Heart left ventricle (tissue), 16 donors: ENCODE measurements at places on chromosomes 13 and 19.

GRCh38 chr13:73061473-73061872, 2.7 kb downstream of the KLF5 start:
- no peak for DNase-seq

- DNase-seq = no peak
Measured at GRCh38 chr19:38653028-38653571, 5.7 kb downstream of the ACTN4 start.

DNA sequence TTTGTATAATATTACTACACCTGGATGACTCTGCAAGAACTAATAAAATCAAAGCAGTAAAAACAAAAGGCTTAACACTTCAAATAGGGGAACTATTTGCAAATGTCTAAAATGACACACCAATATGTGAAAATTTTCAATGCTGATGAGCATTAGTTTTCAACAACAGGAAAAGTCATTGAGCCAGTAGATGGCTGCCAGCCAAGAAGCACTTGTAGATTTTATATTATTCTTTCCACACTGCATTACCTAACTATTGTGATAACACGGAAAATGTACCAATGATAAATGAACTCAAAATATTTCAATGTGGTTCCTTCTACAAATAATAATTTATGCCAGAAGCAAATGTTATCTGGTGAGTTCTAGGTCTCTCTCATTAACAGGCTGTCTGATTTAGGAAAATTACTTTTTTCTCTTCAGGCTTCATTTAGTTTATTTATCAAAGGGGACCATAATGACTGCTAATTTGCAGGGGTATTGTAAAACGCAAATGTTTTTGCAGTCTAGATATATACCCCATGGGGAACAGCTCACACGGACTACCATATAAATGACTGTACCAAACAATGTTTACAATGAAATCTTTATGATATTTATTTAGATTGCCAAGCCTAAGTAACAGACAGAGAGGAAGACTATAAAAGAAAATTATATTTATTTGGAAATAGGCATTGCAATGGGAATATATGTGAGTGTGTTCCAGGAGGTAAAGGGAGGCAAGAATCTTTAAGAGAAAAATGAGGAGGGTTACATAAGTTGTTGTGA, 407.8 kb downstream of the LIG4 start:
- DNase-seq = no peak

DNA sequence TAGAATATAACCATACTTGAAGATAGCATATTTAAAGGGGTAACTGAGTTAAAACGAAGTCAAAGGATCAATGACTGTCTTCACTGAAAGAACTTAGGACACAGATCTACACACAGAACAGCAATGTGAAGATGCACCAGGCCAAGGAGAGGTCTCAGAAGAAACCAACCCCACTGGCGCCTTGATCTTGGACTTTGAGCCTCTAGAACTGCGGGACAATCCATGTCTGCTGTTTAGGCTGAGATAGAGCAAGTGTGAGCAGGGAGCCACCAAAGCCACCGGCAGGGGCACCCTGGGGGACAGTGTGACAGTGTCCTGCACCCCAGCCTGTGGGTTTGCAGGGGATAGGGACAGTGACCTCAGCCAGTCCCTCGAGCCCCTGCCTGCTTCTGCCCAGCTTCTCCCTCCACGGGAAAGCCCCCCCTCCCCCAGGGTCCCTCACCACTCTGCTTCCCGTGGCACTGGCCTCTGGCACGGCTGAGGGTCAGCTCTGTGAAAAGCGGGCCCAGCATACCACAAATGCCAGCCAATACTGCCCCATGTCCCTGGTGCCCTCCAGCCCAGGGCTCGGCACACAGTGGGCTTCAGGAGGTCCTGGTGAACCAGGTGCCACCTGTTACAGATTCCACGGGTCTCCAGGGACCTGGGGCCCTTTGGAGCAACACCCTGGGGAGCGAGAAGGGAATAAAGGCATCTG, 40.8 kb downstream of the KLF2 start:
- no peak for DNase-seq

- DNase-seq = no peak
Measured at GRCh38 chr19:14315433-14315832, 65.8 kb upstream of the ADGRE5 start.

GRCh38 chr19:40190891-40191835, at the start of gene MAP3K10:
Gene MAP3K10, plus strand, starts transcription at chr19:40191426. Its CDS starts 606 bp downstream, at chr19:40192032.
- DNase-seq = peak; percentile 90

GRCh38 chr13:39876258-39876657, 220.8 kb downstream of the COG6 start:
- no peak for DNase-seq

- DNase-seq = no peak
Measured at GRCh38 chr19:8494158-8494557, 8.3 kb downstream of the PRAM1 start.

- no peak for DNase-seq
Measured at GRCh38 chr19:2309734-2310362, 1.9 kb upstream of the LINGO3 start.

DNA sequence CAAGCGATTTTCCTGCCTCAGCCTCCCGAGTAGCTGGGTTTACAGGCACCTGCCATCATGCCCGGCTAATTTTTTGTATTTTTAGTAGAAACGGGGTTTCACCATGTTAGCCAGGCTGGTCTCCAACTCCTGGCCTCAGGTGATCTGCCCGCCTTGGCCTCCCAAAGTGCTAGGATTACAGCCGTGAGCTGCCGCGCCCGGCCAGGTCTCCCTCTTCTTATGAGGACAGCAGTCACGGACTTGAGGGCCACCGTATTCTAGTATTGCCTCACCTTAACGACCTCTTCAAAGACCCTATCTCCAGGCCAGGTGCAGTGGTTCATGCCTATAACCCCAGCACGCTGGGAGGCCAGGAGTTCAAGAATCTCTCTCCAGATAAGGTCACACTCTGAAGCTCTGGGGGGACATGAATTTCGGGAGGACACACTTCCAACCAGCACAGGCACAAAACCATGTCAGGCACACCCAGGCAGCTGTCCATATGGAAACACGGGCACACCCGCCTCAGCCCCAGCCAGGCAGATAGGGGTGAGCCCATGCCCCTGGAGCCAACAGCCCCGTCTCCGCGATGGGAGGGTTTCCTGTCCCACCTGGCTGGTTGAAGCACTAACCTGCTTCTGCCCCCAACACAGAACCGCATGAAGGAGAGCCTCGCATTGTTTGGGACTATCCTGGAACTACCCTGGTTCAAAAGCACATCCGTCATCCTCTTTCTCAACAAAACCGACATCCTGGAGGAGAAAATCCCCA, 21.3 kb upstream of the S1PR4 start:
- no peak for DNase-seq

GRCh38 chr19:15432629-15433518, 14.1 kb upstream of the AKAP8L start:
- DNase-seq = peak; percentile 93

DNA sequence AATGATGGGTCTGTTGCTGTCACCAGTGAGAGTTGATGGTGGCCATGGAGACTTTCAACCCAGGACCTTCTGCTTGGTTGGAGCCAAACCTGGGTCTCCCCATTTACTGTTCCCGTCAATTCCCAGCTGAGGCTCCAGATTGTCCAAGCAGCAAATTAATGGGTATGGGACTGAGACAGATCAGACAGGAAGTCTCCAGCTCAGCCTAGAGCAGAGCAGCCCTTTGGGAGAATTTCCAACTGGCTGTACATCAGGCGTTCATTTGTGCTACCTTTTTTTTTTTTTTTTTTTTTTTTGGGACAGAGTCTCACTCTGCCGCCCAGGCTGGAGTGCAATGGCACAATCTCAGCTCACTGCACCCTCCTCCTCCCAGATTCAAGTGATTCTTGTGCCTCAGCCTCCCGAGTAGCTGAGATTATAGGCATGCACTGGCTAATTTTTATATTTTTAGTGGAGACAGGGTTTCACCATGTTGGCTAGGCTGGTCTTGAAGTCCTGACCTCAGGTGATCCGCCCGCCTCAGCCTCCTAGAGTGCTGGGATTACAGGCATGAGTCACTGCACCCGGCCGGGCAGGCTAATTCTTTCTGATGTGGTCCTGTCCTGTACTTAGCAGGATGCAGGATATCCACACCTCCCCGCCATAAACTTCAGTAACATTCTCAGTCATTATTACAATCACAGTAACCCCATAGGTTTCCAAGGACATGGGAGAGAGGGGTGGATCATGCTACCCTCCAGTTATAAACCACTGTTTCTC, 9.3 kb downstream of the MAP3K10 start:
- no peak for DNase-seq

GRCh38 chr19:30225676-30226463, 146.3 kb upstream of the ZNF536 start:
- DNase-seq = no peak

DNA sequence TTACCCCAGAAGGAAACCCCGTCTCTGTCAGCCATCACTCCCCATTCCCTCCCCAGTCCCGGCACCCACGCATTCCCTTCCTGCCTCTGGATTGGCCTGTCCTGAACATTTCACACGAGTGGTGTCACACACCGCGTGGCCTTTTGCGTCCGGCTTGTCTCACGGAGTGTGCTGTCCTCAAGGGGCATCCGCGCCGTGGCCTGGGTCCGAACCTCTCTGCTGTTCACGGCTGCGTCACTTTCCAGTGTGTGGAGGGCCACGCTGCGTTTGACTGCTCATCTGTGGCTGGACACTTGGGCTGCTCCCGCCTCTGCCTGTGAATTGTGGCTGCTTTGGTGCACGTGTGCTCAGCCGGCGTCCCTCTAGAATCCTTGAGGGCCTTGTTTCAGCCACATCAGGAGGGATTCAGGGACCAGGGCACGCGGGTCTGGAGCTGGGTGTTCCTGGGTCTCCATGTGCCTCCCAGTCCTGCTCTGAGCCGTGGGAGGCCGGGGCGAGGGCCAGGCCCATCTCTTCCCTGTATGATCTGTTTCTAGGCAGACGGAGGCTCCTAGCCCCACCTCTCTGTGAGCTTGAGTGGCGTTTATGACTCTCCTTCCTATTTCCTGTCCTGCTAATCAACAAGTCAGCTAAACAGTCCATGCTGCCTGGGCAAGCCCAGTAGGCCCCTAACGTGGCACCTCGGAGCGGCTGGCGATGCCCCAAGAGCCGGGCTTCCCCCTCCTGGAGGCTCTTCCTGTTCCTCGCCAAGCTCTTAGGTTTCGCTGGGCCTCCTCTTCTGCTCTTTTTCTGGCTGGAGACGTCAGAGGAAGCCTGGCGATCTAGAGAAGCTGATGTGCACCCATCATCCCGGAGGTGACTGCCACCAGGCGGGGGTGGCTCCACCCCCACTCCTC, 8.1 kb downstream of the STK11 start:
- peak; percentile 87 for DNase-seq

DNA sequence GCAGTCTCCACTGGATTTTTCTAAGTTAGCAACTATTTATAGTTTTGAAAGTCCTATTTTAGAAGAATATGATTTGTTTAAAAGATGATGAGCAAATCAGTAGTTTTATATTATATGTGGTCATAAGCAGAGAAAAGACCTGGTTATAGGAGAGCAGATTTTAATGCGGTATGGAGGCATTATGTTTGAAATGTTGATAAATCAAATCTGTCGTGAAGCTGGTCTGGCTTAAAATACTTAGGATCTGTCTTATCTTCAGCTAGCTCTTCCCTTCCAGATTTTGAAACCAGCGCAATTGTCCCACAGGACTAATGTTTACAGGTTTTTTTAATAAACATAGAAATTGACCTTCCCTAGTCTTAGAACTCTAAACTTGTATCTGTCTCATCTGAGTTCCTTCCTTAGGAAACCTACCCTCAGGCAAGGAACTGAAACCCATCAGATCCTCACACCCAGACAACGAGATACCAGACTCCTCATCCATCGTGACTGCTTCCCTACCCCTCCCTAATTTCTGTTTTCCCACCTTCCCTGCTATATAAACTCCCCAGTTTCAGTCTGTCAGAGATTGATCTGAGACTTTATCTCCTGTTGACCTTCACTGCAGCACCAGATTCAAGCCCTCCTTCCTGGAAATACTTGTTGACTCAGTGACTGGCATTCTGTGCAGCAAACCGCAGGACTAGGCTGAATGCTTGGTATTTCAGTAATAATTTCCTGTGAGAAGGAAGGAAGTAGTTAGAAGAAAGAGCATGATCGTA, 37.8 kb upstream of the CXCL17 start:
- DNase-seq = no peak

- no peak for DNase-seq
Measured at GRCh38 chr13:106151056-106151699, 384.3 kb downstream of the EFNB2 start.

- no peak for DNase-seq
Measured at GRCh38 chr13:43805681-43806128, 18.9 kb upstream of the ENOX1 start.

DNA sequence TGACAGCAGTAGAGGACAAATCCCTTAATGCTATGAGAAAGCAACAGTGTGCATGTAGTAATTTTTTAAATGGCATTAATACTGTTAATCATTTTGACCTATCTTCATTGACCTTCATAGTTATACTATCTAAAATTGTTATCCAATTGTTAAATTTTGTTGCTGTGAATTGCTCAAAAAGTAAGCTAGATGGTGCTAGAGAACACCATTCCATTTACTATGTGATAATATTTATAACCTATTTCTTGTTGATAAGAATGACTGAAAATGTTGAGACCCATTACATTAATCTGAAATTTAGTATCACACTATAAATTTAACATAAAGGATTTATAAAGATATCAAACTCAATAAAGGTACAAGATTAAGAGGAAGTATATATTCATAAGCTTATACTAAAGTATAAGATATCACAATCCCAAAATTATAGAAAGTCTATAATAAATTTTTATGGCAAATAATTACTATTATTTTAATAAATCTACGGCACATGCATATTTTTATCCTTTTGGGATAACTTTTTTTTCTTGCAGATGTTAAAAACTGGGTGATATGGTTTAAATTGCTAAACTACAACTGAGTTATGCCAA, 1573.3 kb downstream of the PCDH9 start:
- no peak for DNase-seq

- no peak for DNase-seq
Measured at GRCh38 chr19:38704488-38705026, 39.7 kb downstream of the CAPN12 start.

DNA sequence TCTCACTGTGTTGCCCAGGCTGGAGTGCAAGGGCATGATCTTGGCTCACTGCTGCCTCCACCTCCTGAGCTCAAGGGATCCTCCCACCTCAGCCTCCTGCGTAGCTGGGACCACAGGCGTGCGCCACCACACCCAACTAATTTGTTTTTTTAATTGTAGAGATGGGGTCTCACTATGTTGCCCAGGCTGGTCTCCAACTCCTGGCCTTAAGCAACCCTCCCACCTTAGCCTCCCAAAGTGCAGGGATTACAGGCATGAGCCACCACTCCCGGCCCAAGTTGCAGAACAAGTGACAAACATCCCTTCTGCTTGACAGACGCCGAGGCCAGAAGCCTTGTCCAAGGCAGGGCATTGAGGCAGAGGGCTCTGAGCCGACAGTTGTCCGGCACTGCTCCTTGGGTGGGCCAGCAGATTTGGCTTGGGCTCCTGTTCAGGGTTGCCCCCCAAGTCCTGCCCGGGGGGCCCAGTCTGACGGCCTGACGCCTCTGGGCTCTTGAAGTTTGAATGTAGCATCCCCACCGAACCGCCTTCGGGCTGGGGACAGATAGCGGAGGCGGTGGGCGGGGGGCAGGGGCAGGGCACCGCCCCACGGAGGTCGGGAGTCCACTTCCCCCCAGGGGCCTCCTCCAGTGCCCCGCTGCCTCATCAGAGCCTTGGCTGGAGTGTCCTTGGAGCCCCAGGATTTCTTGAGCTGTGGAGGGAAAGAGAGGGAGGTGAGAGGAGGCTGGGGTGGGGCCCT, 5.7 kb upstream of the SPACA4 start:
- DNase-seq = no peak

GRCh38 chr19:15902254-15902653, 4.4 kb upstream of the CYP4F2 start:
- no peak for DNase-seq
